M059J (cell line): ENCODE measurements at places on chromosomes 12 and 14. TPM values are rescaled to one million over a fixed set of nuclear protein-coding genes. Genes with fewer than 3 reads are reported as not detected.
A peak's percentile ranks its signal among the peaks of the same experiment; 100 is the strongest.

SARNP gene
- total RNA-seq, result 144 and 154 TPM in 2 replicates

DNA sequence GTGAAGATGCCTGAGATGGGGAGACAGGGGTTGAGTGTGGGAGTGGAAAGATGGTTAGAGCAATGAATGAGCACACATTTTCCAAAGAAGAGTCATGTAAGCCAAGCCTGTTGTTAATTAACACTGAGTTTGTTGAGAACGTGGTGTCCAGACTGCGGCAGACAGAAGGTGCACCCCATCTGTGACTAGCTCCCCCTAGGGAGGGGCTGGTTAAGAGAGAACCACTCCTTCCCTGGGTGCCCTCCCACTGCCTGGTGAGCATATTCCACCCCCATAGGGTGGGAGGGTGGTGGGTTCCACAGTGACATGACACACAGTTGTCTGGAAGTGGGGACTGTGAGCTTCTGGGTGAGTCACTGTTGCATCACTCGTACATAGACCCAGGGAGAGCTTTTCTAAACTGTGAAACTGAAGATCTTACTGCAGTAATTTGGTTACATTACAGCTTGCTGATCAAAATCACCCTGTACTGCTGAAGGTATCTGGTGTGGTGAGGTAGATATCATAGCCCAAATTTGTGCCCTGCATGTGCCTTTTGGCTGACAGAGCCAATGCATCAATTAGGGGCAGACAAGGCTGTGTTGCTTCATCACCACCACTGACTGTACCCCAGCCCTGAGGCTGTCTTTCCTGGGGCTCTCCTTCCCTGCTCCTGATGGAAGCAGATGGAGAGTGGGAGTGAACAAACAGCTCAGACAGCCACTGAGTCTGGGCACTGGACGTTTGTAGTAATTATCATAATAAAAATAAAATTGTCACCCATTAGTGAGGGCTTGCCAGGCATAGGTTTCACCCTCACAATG lies 150.9 kb downstream of the EMP1 start:
- peak; percentile 50 for DNase-seq

AACS gene
- total RNA-seq, result 19.4 and 25.3 TPM in 2 replicates

GALNT16 gene
- 0.20 and 0.30 TPM in 2 replicates for total RNA-seq
